ENCODE measurements at places on chromosomes 4 and X. TPM values are rescaled to one million over a fixed set of nuclear protein-coding genes. Genes with fewer than 3 reads are reported as not detected.

Gene TCEAL5
- total RNA-seq = not detected

Gene GAGE12H
- total RNA-seq = not detected

Gene CLCN5
- 2.5 TPM for total RNA-seq

Gene VSIG4
- total RNA-seq = not detected

Gene KLB
- 0.06 TPM for total RNA-seq

Gene SNCA
- total RNA-seq = 0.74 TPM

Gene XK
- total RNA-seq = 0.34 TPM

Gene PRSS12
- 0.26 TPM for total RNA-seq

Gene ASMT
- total RNA-seq = 0.28 TPM

Gene HNRNPD
- 226 TPM for total RNA-seq

Gene RHOXF1
- not detected for total RNA-seq

Gene GPR119
- total RNA-seq = not detected

Gene RIBC1
- total RNA-seq = 1.3 TPM

Gene PCDH18
- not detected for total RNA-seq

Gene KIT
- not detected for total RNA-seq

Gene KLHL13
- total RNA-seq = 0.31 TPM

Gene GPR34
- total RNA-seq = not detected

Gene UGT2B11
- not detected for total RNA-seq

Gene DIAPH2
- total RNA-seq = 4.6 TPM

Gene GPRASP1
- 0.42 TPM for total RNA-seq

Gene MAGEB10
- not detected for total RNA-seq

Gene ZNF275
- 6.3 TPM for total RNA-seq

Gene PABPC4L
- 0.09 TPM for total RNA-seq

Gene PDZD4
- total RNA-seq = 3.6 TPM

Gene PLAC1
- 1.00 TPM for total RNA-seq

Gene CXCL1
- total RNA-seq = 14.5 TPM

Gene CPE
- 1.1 TPM for total RNA-seq

Gene SRPX2
- total RNA-seq = 4.8 TPM

Gene IL2RG
- total RNA-seq = not detected

Gene ITGB1BP2
- total RNA-seq = 0.93 TPM

Gene ATP1B4
- not detected for total RNA-seq

Gene IQCM
- total RNA-seq = not detected

Gene S100G
- total RNA-seq = not detected

Gene SLC25A53
- total RNA-seq = 5.8 TPM

Gene MID1IP1
- total RNA-seq = 29.4 TPM

Gene ZAR1
- not detected for total RNA-seq

Gene ERCC6L
- 11.4 TPM for total RNA-seq

Gene AMTN
- total RNA-seq = not detected

Gene SFRP2
- total RNA-seq = not detected

Gene CCNB3
- total RNA-seq = 0.82 TPM

Gene CRMP1
- total RNA-seq = 3.4 TPM

Gene SPARCL1
- not detected for total RNA-seq

Gene VEGFC
- total RNA-seq = 11.2 TPM

All from A549 treated with ZK216348 at 1 μM for 4 hours (cell line).